Fibroblast of mammary gland (primary cell): ENCODE measurements at places on chromosomes 13 and 19.

DNA sequence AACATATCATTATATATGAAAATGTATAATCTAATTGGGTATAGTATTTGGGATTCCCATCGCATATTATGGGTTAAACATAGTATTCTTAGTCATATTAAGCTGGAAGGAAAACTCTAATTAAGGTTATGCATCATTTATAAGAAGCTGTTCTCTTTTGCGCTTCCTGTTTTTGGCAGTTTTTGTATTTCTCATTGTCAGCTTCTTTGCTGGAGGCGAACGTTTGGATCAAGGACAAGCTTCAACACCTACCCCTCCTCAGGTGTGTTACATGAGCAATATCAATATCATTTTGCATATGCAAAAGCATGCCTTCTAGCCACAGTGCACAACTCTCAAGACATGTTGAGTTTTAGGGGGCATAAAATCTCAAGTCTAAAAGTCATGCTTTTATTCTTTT is 439.8 kb downstream of the TDRD3 start:
- DNase-seq: no peak

GRCh38 chr13:19838865-19839275 is 24.6 kb downstream of the ZMYM5 start:
- DNase-seq: peak; percentile 94

GRCh38 chr13:85091631-85092234 is 707.5 kb downstream of the SLITRK6 start:
- DNase-seq: no peak

- peak; percentile 40 for DNase-seq
These were observed 7.9 kb upstream of the LGALS14 start for GRCh38 chr19:39696387-39696786.

- peak; percentile 61 for DNase-seq
These were observed 440.9 kb downstream of the IRS2 start for GRCh38 chr13:109345433-109345941.

DNA sequence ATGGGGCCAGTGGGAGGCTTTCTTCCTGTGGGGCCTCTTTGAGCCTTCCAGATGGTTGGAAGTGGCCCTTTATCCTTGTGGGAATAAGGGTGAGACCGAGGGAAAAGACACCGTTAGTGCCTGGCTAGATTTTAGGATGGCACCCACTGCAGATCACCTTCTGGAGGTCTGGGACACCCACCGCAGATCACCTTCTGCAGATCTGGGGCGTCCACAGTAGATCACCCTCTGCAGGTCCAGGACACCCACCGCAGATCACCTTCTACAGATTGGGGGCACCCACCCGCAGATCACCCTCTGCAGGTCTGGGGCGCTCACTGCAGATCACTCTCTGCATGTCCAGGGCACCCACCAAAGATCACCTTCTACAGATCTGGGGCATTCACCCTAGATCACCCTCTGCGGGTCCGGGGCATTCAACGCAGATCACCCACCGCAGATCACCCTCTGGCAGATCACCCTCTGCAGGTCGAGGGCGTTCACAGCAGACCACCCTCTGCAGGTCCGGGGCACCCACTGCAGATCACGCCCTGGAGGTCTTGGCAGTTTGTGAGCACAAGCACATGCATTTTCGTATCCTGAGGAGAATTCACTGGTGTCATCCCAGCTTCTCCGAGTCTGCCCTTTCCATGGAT is 153.4 kb upstream of the TSHZ3 start:
- DNase-seq: no peak

- DNase-seq: no peak
These were observed 65.5 kb downstream of the ING1 start for GRCh38 chr13:110779022-110779421.

DNA sequence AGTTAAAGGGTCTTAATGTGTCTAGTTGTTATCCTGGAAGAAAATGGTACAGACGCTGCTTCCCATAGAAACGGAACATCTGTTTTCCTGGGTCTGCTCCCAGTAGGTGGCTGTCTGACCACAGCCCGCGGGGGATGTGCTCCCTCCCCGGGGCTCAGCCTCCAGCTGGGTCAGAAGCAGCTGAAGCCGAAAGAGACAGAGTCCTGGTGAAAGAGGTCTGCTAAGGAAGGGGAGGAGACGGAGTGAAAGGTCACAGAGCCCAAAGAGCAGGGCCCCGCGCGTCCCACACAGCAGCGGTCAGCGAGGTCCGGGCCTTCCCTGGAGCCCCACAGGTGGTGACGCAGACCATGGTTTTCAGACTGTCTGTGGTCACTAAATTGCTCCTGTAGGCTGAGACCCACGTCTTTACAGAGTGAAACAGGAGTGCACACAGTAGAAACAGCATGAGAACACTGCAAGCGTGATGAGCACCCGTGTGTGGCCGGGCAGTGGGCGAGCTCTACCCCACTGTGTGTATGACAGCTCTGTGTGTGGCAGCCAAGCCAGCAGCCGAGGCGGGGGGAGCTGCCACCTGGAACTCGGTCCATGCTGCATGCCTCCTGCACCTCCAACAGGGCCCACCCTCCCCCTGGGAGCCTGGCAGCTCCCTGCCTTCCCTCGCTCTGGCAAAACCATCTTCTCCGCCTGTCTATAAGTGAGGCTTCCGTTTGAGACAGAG is 52.0 kb upstream of the C13orf46 start:
- peak; percentile 81 for DNase-seq

DNA sequence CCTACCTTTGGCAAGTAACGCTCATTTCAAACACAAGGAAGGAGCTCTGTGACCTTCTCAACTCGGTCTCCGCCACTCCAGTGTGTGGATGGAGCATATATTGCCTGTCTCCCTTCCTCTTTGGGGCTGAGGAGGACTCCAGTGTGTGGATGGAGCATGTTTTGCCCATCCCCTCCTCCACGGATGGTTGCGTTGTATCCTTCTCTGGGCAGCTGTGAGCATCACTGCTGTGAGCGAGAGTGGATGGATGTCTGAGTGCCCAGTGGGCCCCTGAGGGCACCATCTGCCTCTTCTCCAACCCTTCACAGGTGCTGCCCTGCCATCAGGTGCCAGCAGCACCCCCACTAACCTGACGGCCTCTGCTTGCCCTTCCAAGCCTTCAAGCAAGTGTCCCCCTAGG is 186.2 kb downstream of the TEX29 start:
- DNase-seq: no peak

DNA sequence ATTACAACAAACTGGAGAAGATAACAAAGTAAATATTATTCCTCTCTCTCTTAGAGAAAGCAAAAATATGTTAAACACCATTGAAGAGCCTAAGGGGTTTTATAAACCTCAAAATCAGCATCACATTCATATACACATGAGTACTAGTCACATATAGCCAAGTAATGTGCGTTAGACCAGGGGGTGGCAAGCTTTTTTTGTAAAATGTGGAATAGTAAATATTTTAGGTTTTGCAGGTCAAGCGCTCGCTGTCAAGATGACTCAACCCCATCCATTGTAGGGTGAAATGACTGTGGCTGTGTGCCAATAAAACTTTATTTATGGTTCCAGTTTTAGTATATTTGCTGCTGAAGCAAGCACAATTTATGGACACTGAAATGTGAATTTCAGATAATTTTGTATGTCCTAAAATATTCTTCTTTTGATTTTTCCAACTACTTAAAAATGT is 21.7 kb downstream of the RFX2 start:
- DNase-seq: peak; percentile 76

GRCh38 chr13:97976610-97977521 is 23.4 kb downstream of the IPO5 start:
- peak; percentile 14 for DNase-seq

DNA sequence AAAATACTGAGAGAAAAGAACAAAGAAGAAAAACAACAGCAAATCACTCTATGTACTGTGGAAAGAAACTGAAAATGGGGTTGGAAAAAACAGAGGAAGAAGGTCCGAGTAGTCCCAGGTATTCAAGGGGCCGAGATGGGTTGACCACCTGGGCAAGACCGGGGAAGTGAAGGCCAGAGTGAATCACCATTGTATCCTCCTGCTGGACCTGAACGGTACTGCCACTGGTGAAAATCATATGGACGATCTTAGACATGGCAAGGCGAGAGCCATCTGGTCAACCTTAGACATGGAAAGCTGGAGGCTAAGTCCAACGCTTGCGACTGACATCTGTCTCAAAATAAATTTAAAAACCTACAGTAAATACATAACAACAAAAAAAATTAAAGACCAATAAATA is 44.4 kb upstream of the ZNF91 start:
- DNase-seq: peak; percentile 7

DNA sequence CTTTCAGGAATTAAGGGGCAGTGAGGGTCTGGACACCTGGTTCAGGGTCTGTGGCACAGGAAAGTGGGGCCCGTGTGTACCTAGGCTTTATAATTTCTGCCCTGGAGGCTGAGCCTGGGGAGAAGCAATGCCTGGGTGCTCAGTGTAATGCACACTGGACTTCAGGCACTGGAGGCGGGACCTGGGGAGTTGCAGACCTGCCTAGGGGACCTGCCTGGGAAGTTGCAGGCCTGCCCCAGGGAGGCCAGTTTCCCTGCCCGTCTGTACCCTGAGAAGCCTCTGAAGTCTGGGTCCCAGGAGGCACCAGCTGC is 2.5 kb upstream of the TMEM59L start:
- no peak for DNase-seq

DNA sequence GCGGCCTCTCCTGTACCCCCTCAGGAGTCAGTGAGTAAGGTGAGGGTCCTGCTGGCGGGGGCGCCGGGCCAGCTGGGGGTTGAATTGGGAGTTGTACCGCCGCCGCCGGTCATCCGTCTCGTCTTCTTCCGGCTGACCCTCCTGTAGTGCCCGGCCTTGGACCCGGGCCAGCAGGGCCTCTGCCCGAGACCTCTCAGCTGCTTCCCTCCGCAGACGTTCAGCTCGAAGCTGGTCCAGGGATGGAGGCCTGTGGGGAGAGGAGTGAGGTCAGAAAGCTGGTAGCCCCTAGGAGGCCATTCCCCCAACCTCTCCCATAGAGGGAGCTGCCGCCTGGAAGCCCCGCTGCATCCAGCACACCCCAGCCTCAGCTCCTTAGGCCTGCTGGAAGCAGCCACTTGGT is 3.8 kb downstream of the LENG1 start:
- DNase-seq: no peak

DNA sequence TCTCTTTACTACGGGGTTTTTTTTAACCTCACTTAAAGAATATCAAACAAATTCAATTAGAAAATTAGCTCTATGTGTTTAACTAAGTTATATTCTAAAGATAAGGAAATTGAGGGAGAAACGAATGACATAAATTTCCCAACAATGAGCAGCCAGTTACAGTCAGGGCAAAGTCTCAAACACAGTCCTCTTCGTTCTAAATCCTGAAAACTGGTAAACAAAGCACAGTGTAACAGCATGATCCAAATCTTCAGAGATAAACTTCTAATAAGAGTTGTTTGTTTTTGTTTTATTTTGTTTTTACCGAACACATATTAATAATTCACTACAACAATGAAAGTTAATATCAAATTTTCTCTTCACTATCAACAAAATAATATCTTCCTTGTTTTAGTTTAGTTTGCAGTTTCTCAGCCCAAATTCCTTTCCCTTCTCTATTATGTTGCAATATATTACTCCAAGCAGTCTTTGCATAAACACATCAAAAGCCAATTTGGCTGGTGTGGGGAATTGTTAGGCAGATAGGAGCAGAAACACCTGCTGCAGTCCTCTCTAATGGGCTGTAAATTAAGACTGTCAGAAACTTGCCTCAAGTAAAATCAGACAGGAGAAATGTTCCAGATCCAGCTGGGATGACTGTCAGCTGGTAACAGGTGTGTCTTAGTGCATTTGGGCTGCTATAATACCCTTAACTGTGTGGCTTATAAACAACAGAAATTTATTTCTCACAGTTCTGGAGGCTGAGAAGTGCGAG is 106.5 kb upstream of the SGCG start:
- DNase-seq: no peak

GRCh38 chr13:99217461-99218110 is 16.9 kb downstream of the UBAC2 start:
- no peak for DNase-seq

GRCh38 chr19:6590827-6591319 is at the start of gene CD70:
Gene CD70, minus strand, starts transcription at chr19:6591150. Its CDS starts 148 bp downstream, at chr19:6591002.
- DNase-seq: no peak

GRCh38 chr19:41193430-41194156 is 574 bp downstream of the CYP2S1 start:
- no peak for DNase-seq

GRCh38 chr13:106373304-106373988 is 162.0 kb downstream of the EFNB2 start:
- no peak for DNase-seq

DNA sequence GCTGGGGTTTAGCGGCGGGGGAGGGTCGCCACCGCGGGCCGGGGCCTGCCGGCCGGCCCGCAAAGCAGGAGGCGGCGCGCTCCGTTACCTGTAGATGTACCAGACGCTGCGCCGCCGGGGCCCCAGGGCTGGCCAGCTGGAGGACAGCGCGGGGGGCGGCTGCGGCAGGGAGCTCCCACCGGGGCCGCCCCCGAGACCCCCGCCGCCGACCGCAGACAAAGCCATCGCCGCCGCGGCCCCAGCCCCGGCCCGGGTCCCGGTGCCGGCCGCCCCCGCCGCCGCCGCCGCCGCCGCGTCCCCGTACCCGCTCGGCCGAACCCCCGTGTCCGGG is 24.8 kb downstream of the SHANK1 start:
- no peak for DNase-seq

DNA sequence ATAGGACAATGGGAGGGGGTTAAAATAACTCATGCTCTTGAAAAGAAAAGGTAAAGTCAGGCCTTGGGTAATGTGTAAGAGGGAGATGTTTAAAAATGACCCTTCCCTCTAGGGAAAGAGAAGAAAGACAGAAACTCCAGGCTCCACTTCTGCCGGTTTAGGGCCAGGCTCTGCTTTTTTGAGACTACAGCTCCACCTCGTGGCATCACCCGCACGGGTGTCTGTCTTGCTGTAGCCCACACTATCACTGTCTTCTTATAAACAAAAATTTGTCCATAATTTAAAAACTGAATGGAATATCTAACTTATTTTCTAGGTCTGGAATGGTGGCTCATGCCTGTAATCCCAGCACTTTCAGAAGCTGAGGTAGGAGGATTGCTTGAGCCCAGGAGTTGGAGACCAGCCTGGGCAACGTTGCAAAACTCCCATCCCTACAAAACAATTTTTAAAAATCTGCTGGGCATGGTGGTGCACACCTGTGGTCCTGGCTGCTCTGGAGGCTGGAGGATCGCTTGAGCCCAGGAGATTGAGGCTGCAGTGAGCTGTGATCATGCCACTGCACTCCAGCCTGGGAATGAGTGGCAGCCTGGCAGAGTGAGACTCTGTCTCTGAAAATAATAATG is 65.1 kb upstream of the GTF3A start:
- DNase-seq: peak; percentile 62

GRCh38 chr13:39039041-39039440 is 785 bp downstream of the NHLRC3 start:
- no peak for DNase-seq
